ENCODE measurements at places on chromosomes 16 and 17.

DNA sequence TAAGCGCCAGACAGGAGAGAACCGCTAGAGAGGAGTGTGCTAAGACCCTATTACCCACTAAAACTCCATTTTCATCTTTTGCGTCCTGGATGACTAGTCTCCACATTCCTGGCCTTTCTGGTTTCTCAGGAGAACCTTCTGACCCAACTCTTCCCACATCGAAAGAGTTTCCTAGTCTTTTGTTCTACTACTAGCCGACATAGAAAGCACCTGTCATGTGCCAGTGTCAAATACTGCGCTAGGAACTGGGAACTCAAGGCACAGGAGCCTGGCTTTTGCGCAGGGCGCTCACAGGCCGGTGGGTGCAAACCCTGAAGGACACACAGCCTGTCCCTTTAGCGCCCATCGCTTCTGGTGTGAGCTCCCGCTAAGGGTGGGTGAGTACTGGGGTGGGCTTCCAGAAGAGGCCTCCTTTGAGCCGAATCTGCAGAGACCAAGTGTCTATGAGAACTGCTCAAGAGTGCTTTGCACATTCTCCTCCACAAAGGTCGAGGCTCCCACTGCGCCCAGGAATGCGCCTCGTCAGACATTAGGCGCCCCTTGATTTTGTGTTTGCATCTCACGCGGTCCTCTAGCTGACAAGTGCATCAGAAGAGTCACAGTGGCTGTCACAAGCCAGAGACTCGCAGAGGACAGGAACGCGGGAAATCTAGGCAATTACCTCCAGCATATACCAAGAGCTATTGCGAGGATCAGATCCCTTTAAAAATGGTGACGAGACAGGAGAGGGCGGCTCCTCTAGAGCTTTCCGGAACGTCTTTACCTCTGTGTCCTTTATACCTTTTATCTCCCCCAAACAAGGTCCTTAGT lies 2.0 kb upstream of the PSMB3 start:
- peak; percentile 39 for DNase-seq

GRCh38 chr17:6843241-6843880 lies 11.8 kb upstream of the TEKT1 start:
- DNase-seq: peak; percentile 73

- DNase-seq: no peak
These were observed 2.9 kb downstream of the CFAP97D1 start for GRCh38 chr17:43782913-43783680.

GRCh38 chr17:38451840-38452529 lies 23.7 kb downstream of the ARHGAP23 start:
- DNase-seq: peak; percentile 72

GRCh38 chr16:58418601-58419000 lies 26.3 kb downstream of the GINS3 start:
- peak; percentile 23 for DNase-seq

- no peak for DNase-seq
These were observed 283.4 kb upstream of the IRX5 start for GRCh38 chr16:54647216-54647615.

DNA sequence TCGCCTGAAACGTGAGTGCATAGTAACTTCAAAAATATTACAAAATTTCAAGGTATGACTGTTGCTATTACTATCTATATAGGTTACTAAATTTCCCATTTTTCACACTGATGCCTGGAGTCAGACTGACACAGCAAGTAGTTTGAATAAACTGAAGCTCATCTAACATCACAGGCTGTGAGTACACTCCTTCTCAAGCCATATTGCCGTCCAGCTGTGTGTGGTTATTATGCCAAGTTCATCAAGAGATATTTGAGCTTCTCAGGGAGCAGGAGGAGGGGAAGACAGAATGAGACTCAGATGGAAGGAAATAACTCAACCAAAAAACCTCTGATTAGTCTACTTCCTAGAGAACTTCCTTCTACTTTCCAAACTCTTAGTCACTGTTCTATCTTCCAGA lies 473.9 kb downstream of the TOX3 start:
- no peak for DNase-seq

DNA sequence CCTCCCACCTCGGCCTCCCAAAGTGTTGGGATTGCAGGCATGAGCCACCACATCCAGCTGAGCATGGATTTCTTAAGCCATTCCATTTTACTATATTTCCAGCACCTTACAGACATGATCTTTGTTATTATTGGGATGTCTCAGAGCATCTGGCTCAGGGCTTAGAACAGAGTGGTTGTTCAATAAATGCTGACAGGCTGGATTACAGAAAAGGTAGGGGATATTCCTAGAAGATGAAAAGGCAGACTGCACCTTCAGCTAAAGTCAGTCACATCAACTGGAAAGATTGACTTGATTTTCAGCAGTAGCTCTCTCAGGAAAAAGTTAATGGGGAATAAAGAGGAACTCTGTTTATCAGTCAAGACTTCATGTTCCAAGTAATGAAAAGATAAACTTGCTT lies 360.3 kb upstream of the ERCC4 start:
- no peak for DNase-seq

DNA sequence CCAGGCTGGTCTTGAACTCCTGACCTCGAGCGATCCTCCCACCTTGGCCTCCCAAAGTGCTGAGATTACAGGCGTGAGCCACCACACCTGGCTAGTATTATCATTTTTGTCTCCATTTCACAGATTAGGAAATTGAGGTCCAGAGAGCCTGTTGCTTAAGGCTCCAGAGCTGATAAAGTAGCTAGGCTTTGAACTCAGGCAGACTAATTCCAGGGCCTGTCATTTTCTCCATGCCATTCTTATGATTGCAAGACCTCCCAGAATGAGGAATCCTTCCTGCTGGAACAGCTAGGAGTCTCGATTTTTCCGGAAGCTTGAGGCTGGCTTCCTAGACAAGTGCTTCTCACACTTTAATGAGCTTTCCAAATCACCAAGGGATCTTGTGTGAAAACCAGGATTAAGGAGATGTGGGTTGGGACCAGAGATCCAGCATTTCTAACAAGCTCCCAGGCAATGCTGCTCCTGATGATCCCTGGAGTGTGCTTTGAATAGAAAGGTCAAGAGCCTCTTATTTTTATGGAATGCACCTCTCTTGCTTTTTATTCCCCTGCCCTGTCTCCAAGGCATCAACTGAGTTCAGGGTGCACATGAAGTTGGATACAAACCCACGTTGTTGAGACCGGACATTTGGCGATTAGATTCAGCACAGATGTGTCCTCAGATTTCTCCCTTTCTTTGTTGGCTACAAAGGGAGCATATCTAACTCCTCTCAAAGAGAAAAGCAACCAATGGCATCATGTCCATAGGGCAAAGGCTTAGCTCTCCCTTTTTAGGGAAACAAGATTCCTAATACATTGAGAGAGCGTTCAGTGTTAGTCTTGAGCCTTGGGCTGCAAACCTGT lies 40.3 kb upstream of the FAM20A start:
- no peak for DNase-seq

DNA sequence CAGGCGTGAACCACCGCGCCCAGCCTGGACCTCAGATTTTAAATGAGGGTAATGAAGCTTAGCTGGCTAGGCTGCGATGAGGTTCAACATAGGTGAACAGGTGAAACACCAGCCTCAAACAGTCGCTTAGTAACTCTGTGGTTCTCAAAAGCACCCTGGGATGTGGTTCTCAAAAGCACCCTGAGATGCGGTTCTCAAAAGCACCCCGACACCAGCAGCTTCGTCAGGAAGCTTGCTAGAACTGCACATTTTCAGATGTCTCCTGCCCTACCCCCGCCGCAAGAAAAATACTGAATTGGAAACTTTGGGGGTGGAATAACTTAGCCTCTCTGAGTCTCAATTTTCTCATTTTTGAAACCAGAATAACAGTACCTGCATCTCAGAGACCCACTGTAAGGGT lies 86.7 kb upstream of the XYLT1 start:
- DNase-seq: no peak

DNA sequence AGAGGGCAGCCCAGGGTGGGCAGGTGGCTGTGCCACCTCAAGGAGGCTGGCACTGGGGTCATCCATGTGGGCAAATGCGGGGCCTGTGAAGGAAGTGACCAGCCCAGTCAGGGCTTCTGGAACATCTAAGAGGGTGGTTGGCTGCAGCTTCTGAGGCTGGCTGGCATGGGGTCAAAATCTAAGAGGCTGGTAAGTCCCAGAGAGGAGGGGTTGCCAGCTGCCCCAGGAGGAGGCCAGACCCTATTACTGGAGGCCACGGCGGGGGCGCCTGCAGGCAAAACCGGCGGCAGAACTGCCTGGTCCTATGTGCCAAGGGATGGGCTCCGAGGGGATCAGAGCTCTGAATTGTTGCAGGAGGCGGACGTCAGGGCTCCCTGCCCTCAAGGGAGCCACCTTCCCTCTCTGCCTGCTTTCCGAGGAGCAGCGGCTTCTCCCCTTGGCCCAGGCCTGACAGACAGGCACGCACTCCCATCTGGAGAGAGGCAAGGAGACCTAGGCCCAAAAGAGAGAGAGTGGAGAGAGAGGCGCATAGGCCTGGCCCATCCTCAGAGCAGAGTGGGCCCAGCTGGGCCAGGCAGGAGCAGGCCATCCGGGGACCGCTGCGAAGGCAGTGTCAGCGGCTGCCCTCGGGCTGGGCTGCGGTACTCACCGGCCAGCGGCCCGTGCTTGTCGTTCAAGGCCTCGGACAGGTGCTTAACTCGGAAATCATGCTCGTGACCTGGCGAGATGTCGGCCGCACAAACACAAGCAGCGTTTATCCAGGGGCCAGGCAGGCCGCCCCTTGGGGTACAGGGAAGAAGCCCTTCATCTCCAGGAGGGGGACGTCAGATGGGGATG lies 10.9 kb downstream of the ZACN start:
- no peak for DNase-seq

DNA sequence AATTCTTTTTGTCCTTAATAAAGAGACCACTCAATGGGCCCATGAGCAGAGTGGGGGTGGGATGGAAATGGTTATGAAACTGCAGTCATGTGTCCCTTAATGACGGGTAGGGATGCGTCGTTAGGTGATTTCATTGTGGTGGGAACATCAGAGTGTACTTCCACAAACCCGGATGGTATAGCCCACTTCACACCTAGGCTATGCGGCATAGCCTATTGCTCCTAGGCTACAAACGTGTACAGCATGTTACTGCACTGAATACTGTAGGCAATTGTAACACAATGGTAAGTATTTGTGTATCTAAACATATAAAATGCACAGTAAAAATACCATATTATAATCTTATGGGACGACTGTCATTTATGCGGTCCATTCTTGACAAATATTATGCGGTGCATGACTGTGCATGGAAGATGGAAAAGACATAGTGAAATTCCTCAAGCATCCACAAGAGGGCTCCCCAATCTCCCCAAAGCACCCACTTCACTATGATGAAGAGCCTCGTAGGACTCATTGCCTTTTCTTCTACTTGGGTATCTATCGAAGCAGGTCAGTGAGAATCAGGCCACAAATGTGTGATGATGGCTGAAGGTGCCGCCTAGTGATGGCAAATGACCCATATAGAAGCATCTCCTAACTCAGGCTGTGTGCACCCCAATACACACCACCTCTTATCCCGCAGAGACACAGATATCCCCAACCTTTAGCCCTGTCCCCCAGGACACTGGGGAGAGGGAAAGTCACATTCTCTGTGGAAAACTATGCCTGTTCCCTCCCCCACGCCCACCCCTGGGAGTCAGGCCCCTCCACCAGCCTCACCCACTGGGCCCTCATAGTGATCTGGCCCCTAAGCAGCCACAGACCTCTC lies 43.5 kb downstream of the TBX21 start:
- DNase-seq: peak; percentile 39

GRCh38 chr17:72560303-72561247 lies 439.8 kb downstream of the SOX9 start:
- DNase-seq: peak; percentile 43

DNA sequence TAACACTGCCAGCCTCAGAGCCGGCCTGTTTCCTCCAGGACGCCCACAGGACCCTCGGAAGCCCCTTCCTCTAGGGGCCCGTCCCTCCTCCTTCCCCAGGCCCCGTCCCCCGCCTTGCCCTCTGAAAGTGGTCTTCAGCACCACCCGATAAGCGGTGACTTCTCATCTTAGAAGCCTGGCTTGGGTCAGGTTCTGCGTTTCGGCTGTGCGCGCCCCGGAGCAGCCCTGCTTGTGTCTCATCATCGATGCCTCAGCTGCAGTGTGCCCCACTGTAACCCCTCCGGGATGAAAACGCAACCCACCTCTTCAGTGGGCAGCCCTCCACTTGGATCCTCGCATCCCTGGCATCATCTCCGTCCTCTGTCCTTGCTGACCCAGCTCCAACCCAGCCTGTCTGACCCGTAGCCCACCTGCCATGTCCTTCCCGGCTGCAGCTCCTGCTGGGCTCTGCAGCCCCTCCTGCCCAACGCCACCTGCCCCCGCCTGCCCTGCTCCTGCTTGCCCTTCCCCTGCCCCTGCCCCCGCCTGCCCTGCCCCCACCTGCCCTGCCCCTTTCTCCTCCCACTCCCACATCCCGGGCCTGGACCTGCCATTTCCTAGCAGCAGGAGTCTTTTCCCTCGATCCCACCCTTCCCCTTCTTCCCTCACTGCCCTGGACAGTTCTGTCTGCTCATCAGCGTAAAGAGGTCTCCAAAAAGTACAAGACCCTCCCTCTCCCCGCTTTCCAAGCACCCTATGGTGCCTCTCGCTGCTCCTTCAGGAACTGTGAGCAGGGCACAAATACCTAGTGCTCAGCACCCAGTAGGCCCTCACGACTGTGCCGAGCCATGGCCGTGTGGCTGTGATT lies 112.5 kb upstream of the CHMP6 start:
- DNase-seq: no peak

DNA sequence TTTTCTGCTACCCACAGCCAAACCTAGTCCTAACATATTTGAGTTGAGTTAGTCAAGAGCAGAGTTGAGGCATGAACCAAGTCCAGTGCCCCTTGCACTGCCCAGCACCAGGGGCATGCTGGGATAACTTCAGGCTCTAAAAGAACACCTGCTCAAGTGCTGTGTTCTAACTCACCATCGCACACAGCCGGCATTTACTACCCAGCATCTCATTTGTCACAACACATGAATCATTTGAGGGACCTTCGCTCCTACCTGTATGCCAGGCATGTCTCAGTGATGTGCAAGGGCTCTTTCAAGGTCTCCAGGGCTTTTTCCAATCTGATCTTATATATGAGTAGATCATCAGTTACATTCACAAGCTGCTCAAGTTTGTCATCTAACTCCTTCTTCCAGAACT lies 12.6 kb downstream of the TEKT1 start:
- no peak for DNase-seq

DNA sequence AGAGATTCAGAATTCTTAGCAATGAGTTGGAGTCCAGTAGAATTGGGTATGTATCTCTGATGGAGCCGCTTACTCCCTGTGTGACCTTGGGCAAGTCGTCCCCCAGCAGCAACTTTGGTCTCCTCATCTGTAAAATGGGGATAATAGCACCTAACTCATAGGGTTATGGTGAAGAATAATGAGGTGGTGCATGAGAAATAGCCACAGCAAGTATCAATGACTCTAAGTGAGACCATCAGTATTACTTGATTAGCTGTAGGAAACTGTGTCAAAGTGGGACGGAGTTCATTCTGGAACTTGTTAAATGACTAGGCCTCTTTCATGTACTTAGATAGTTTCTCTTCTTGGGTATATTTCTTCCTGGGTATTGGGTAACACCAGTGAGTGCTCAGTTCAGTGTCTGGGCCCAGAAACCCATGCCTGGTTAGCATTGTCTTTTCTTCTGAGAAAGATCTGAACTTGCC lies 6.4 kb downstream of the PRKCB start:
- DNase-seq: no peak

DNA sequence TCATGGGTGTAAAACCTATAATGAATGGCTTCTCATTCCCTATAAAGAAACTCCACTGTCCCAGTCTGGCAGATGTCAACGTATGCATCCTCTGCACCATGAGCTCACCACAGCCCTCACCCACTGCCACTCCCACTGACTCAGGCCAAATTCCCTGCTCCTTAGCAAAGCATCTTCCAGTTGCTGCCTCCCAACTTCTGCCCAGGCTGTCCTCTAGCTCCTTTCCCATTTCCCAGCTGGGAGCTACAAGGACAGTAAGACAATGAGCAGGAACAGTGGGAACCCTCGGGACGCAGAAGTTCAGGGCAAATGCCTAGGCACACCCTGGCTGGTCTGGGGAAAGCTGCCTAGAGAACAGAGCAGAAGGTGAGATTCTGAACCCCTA lies 9.1 kb upstream of the THAP11 start:
- DNase-seq: no peak
